Foreskin melanocyte (primary cell): ENCODE measurements at places on chromosomes 12 and 14.

DNA sequence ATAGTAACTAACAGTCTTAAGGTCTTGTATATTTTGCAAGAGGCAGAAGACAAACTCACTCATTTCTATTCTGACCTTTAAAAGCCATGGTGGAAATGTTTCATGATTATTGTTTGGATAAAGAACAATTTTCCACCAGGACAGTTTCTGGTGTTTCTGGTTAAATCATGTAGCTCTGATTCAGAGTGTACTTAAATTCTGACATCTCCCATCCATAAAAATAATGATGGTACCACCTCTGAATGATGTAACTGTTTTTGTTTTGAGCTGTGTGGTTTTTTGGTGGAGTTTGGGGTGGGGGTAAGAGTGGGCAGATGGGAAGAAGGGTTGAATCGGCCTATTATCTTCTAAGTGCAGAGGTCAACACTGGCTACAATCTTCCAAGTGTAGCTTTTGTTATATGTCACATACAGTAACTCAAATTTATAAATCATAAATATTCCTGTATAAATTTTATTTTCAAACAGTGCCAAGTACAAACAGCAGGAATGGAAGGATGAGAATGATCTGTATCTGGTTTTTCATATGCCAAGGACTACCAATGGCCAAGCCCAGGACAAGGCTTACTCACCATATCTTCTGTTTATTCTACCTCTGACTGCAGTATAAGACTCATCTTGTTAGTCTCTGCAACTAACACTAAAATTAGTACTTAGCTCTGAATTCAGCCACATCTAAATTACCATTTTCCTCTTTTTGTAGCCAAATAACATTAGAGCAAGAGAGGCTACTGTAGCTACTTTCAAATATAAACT, 108.7 kb downstream of the BCAT1 start:
- no peak for DNase-seq

DNA sequence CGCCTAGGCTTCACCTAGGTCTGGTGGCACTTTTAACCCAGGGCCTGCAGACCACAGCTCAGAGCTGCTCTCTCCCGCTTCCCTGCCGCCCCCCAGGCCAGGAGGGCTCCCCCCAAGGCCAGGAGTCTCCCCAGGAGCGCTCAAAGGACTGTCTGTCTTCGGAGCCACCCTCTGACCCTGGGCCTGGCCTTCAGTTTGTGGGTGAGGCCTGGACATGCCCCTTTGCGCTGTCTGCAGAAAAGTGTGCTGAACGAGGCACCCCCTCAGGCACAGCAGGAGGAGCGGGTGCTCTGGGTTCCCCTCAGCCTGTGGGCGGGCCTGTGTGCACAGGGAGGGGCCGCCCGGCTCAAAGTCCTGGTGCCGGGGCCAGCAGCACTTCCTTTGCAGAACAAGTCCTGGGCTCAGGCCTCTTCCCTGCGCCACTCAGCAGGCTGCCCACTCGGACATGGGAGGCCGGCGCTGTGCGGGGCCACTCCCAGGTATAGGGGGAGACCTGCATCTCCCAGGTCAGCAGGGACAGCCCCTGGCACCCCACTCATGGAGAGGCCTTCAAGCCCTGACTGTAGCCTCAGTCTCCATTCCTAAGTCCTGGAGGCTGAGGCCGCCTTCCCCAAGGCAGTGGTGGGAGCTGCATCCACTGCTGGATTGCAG, 14.3 kb downstream of the DEGS2 start:
- DNase-seq, result no peak

- DNase-seq, result peak; percentile 58
Observed at GRCh38 chr12:2439332-2440100, 355.3 kb upstream of the FKBP4 start.

GRCh38 chr12:4289998-4290790, 16.6 kb downstream of the CCND2 start:
- DNase-seq, result no peak

GRCh38 chr14:49634547-49635334, at the start of gene DNAAF2:
TSS of gene DNAAF2 (minus strand) at chr14:49635244. CDS start at chr14:49635149, 95 bp downstream.
- peak; percentile 64 for DNase-seq

DNA sequence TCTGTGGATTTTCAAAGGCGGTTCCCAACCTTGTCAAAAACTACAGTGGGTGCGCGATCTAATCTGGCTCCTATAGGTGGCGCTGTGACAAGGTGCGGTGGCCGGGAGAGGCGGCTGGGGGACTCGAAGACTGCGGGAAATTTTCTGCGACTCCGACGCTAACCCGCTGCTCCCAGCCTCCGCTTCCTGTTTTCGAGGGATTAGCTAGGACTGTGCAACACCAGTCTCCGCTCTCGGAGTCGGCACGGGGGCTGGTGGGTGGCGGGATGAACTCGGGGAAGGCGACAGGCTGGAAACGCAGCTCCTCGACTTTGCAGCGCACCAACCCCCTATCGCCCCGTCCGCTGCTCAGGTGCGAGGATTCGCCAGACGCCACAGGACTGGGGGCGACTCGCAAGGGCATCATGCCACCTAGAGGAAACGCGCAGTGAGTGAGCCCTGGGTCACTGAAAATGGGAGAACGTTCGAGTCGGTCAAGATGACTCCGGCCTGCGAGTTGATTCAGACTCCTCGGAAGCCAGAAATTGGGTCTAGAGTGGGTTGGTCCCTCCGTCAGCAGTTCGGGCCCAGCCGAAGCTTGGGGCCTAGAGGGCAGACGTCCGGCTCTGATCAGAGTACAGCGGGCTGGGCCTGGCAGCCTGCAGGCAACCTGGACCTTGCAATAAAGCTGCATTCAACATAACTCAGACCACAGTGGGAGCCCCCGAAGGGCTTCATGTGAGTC, 5.5 kb upstream of the PAX9 start:
- DNase-seq, result no peak

DNA sequence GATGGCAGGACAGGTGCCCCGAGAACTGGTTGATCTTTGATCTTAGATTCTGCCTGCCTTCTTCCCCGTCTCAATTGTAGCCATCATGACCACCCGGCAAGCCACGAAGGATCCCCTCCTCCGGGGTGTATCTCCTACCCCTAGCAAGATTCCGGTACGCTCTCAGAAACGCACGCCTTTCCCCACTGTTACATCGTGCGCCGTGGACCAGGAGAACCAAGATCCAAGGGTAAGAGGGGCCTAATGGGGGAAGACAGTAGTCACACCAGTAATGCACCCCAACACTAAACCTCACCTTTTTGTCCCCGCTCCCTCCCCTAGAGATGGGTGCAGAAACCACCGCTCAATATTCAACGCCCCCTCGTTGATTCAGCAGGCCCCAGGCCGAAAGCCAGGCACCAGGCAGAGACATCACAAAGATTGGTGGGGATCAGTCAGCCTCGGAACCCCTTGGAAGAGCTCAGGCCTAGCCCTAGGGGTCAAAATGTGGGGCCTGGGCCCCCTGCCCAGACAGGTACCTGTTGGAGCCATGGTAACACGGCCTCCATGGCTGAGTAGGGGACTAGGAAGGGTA, 556 bp downstream of the TROAP start:
- DNase-seq, result no peak

GRCh38 chr12:108772247-108772646, 40.9 kb upstream of the CORO1C start:
- DNase-seq, result no peak

DNA sequence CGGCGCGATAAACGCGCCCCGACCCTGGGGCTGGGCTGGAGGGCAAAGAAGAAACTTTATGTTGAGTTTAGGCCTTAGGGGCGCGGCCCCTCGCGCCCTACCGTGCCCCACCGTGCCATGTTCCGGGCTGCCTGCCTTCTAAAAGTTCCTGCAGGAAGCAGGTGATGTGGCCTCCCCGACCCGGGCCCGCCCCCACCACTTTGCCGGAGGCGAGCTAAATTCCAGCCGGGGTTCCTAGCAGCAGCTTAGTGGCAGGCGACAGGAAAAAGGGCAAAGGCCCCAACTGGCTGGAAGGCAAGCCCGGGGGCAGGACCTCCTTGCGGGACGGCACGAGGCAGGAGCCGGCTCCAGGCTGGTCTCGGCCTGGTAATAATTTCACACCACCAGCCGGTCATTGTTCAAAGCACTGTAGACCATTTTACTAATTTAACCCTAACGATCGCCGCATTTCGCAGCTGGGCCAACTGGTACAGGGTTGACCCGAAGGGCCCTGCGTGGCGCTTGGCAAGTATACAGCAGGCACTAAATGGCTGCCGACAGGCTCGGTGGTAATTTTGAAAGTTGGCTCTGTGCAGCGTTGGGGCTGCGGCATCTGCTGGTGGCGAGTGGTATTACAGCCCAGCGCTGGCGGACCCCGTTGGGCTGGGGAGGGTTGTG, 895 bp upstream of the CCDC88C start:
- DNase-seq, result peak; percentile 21

- no peak for DNase-seq
Observed at GRCh38 chr12:26750531-26751175, 82.3 kb downstream of the ITPR2 start.

DNA sequence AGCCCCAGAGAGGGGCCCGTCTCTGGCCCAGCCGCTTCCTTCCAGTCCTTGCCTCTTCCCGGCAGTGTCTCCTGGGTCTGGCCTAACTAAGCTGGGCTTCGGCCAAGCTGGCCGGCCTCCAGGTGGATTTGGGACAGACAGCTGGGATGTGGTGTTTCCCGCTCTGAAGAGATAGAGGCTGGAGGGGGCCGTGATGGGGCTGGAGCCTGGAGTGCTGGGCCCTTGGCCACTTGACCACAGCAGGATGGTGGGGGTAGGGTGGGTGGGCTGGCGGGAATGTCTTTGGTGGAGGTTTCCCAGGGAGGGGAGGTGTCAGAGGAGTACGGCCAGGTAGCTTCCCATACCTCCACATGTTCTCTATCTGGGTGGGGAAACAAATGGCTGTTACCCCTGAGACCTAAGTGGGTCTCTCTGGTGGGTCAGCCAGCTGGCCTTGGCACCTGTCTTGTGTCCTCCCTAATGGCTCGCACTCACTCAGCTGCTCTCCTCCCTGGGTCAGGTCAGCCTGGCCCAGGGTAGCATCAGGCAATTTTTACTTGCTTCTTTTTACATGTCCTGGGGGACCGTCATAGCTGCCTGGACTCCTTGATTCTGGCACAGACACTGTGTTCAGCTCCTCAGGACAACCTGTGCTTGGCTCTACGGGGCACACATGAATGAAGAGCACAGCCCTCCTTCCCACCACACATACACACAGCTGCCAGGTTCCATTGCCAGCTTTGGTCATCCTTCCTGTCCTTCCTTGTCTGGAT, 19.8 kb upstream of the PGF start:
- no peak for DNase-seq

DNA sequence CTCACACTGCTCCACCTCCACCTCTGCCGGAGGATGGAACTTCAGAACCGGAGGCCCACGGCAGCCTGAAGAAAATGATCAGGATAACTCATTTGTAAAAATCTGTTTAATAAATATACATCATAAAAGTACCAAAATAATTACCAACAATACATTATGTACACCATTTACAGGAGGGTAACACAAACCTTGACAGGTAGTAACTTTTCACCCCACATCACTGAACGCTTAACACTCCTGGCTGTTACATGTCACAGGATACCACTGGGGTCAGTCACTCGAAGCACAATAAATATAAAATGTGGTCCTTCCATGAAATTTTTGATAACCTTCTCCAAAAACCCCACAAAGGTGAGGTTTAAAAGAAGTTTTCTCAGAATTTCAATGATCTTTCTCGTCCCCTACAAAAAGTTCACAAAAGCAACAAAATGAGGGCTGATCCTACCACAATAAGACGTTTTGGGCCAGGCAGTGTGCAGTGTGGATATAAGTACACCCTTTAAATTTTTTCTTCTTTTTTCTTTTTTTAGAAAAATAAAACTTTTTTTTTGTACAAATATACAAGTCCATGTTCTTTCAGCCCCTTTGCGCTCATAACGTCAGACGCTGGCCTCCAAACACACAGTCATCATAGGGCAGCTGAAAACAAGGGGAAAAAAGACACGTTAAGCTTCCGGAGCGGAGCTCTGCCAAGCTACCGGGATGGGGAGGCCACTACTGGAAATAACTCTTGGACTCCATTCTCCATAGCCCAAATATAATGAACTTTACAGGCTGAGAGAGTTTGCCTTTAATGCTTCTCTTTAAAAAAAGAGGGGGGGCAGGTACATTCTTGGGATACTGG, 2.9 kb downstream of the NFKBIA start:
- no peak for DNase-seq

- DNase-seq, result no peak
Observed at GRCh38 chr12:113900716-113901115, 65.4 kb downstream of the RBM19 start.

- DNase-seq, result no peak
Observed at GRCh38 chr12:8052679-8053078, 13.5 kb downstream of the C3AR1 start.

DNA sequence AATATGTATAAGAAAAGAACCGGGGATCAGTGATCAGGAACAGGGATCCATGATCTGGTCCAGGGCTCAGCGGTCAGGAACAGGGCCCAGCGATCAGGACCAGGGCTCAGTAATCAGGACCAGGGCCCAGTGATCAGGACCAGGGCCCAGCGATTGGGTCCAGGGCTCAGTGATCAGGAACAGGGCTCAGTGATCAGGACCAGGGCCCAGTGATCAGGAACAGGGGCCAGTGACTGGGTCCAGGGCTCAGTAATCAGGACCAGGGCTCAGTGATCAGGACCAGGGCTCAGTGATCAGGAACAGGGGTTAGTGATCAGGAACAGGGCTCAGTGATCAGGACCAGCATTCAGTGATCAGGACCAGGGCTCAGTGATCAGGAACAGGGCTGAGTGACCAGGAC, 56.3 kb downstream of the TMEM121 start:
- DNase-seq, result no peak

GRCh38 chr14:78566026-78566858, 396.1 kb downstream of the NRXN3 start:
- DNase-seq, result peak; percentile 61

DNA sequence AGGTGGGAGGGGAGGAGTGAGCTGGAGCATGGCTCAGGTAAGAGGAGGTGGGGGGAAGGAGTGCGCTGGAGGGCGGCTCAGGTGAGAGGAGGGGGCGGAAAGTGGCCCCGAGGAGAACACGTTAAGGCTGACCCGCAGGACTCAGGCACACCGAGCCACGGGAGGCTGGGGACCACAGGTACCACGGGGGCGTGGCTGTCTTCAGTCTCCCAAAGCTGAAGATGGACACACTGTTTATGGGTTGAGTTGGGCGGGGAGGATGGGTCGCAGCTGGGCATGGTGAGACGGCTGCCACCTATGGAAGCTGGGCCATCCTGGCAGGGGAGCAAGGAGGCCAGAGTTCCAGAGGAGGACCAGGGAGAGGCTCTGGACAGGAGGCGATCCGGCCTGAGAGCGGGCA, 23.5 kb downstream of the UBR7 start:
- no peak for DNase-seq

- no peak for DNase-seq
Observed at GRCh38 chr12:47078733-47079467, 521 bp upstream of the PCED1B start.

- no peak for DNase-seq
Observed at GRCh38 chr12:7749442-7749841, 2.3 kb upstream of the CLEC4C start.

- no peak for DNase-seq
Observed at GRCh38 chr14:98926146-98926545, 345.9 kb downstream of the BCL11B start.

DNA sequence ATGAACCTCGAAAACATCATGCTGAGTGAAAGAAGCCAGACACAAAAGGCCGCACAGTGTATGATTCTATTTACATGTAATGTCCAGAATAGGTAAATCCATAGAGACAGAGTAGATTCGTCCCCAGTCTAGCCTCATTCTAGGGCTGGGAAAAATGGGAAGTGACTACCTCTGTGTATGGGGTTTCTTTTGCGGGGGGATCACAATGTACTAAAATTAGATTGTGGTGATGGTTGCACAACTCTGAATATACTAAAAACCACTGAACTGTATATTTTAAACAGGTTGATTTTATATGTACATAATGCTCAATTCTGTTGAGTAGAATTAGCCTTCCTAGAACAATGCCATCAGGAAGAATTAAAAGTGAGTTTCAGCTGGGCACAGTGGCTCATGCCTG, 6.3 kb upstream of the RILPL2 start:
- DNase-seq, result no peak
